Activated CD4-positive, alpha-beta T cell treated with anti-CD3 and anti-CD28 coated beads for 24 hours (primary cell): ENCODE measurements at places on chromosomes 5 and 9.
A peak's percentile ranks its signal among the peaks of the same experiment; 100 is the strongest.

DNA sequence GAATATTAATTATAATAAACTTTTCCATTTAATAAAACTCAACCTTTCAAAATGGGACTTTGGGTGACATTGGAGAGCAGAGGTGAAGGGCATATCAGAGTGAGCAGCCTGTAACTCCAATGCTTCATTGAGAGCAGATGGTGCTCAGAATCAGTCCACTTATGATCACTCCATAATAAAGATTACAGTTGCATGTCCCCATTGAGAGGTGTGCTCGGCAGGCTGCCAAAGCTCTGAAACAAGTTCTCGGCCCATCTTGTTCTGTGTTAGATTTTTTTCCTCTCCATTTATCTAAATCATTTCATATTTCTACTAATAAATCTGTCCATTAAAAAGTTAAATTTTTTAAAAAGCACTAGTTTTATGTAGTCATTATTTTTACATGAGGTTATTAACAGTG, 1786.4 kb upstream of the WWC1 start:
- no peak for DNase-seq

DNA sequence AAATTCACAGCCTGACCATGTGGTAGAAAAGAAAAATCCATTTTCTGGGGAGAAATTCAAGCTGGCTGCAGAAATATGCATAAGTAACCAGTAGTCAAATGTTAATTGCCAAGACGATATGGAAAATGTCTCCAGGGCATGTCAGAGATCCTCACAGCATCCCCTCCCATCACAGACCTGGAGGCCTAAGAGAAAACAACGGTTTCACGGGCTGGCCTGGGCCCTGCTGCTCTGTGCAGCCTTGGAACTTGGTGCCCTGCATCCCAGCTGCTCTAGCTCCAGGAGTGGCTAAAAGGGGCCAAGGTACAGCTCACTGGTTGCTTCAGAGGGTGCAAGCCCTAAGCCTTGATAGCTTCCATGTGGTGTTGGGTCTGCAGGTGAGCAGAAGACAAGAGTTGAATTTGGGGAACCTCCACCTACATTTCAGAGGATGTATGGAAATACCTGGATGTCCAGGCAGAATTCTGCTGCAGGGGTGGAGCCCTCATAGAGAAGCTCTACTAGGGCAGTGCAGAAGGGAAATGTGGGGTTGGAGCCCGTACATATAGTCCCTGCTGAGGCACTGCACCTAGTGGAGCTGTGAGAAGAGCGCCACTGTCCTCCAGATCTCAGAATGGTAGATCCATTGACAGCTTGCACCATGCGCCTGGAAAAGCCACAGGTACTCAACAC, 49.7 kb downstream of the PTBP3 start:
- no peak for DNase-seq

GRCh38 chr9:87642330-87643106, 83.4 kb upstream of the CTSL start:
- DNase-seq, result no peak

- DNase-seq, result no peak
Measured at GRCh38 chr5:145903867-145904266, 31.1 kb upstream of the GRXCR2 start.

- DNase-seq, result no peak
Measured at GRCh38 chr9:34514816-34515215, 8.0 kb downstream of the ENHO start.

- DNase-seq, result no peak
Measured at GRCh38 chr9:4356306-4356705, 56.4 kb upstream of the GLIS3 start.

DNA sequence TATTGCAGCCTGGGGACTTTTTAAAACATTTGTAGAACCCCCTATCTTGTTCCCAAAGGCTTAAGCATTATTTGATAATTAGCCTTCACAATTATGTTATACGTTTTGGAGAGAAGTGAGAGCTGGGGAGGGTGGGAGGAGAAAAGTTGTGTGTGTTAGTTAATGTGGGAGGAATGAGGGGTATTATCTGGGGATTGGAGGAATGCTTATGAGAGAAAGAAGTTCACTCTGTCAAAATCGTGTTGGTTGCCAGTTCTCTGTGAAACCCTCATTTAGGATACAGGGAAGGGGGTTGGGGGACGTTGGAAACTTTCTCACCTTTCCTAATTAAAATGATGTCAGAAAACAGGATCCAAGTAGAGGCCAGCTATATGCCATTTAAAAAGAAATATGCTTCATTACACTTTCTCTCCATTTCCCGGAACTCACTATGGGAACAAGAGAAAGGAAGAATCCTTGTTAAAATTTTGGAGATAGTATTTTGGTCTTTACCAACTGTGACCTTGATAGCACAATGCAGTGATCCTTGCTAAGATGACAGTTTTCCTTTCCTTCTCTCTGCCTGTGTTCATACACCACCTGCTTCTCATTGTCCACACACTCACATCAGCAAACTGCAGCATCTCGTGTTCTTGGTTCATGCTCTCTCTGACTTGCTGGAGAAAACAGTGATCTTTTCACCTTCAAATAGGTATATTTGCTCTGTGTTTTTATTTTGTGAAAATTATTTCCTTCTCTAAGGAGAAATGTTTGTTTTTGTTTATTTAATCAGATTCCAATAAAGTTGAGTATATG, 336.7 kb upstream of the CLINT1 start:
- no peak for DNase-seq

DNA sequence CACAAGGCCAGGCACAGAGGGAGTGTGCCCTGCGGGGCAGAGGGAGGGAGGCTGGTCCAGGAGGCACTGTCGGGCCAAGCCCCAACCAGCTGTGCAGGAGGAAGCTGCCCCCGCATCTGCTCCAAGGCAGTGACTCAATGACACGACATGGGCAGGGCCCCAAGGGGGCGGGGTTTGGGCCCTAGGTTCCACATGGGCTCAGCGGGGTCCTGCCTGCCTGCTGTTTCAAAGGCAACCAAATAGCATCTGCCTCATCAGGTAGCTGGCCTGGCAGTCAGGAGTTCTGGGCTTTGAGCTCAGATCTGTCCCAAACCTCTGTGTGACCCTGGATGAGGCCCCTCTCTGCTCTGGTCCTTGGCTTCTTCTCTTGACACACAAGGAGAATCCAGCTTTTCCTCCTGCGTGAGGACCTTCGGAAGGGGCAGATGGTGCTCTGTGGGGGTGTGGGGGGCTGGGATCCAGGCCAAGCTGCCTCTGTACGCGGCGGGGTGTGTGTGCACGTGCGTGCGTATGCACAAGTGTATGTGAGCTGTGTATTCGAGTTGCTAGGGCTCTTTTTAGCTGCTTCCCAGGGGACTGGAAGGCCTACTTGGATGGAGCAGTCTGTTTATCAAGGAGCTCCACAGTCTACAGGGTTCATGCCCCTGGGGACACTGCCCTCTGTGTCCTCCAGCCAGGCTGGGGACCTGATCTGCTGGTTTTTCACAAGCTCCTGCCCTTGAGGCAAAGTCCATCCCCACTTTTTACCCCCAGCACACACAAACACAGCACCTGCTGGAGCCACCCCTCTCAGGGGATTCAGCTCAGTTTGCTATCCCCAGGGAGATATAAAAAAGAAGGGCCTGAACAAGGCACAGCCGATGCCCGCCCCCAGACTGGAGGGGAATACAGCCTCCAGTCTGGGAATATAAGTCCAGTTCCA, 138.9 kb downstream of the RGS3 start:
- DNase-seq, result peak; percentile 62

DNA sequence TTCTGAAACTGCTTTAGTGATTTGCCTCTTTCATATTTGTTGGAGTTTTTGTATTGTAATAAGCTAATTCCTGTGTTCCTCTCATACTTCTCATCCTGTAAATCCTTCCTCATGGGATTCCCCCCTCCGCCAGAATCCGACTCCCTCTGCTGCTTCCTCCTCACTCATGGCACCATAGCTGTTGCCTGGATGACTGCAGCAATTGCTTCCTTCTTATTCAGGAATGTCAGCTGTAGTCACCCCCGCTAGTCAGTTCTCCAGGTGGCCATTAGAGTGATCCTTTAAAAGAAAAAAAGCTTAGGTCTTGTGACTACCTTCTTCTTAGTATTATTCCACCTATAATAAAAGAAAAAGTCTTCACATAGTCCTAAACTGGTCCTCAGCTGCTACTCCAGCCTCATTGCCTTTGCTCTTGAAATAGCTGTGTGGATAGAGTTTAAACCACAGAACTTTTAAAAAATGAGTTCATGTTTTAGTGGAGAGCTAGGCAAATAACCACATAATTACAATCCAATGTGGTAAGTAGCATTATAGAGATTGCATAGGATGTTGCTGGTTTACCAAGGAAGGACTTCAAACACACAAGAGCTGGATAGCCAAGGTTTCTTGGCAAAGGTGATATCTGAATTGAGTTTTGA, 227.3 kb downstream of the KDM4C start:
- DNase-seq, result no peak

DNA sequence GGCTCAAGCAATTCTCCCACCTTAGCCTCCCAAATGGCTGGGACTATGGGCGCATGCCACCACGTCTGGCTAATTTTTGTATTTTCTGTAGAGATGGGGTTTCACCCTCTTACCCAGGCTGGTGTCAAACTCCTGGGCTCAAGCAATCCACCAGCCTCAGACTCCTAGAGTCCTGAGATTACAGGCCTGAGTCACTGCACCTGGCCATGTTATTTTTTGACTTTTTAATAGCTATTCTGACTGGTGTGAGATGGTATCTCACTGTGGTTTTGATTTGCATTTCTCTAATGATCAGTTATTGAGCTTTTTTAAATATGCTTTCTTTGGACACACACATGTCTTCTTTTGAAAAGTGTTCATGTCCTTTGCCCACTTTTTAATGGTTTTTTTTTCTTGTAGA, 38.2 kb downstream of the FBXW2 start:
- DNase-seq, result no peak

- no peak for DNase-seq
Measured at GRCh38 chr5:86917117-86917579, 299.4 kb downstream of the COX7C start.

DNA sequence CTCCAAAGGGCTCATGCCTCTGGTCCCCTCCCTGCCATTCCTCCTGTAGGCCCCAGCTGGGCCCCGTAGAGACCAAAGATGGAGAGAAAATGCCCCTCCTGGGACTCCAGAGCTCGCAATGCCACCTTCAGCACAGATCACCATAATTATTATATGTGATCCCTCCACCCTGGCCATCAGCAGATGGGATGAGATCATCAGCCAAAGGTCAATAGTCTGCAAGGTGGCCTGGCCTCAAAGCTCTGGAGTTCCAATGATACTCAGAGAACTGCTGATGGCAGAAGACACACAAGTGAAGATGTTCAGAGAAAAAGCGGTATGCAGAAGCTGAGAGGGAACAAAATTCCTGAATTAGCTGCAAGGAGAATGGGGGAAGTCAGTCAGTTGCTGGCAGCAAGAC, 5.0 kb downstream of the RPP25L start:
- DNase-seq, result no peak
